Stimulated activated CD4-positive, alpha-beta T cell treated with anti-CD3 and anti-CD28 coated beads, Interleukin-4, amount 100 ng/mL, for 1 hour (primary cell): ENCODE measurements at places on chromosomes 5 and 9.

GRCh38 chr5:102889033-102889432 is 133.9 kb downstream of the PAM start:
- no peak for DNase-seq

DNA sequence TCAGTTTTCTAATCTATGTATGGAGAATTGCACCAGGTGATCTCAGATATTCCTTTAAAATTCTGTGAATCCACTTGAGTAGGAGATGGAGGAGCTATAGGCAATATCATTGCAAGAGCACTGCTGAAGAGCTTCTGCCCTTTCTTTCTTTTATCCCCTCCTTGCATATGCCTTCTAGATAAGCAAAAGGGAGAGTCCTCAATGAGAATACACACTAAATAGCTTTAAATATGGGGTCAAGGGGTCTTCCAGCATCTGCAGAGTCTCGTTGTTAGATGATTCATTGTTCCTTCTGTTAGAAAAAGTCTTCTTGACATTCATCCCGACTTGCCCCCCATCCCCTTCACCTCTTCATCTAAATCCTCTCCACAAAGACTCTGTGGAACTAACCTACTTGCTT is 156.1 kb downstream of the PIK3R1 start:
- no peak for DNase-seq

GRCh38 chr5:67094476-67095300 is 101.9 kb downstream of the CD180 start:
- DNase-seq = no peak

GRCh38 chr9:89600831-89601230 is 4.0 kb upstream of the GADD45G start:
- DNase-seq = no peak

GRCh38 chr9:70061776-70062175 is 18.1 kb downstream of the MAMDC2 start:
- no peak for DNase-seq

DNA sequence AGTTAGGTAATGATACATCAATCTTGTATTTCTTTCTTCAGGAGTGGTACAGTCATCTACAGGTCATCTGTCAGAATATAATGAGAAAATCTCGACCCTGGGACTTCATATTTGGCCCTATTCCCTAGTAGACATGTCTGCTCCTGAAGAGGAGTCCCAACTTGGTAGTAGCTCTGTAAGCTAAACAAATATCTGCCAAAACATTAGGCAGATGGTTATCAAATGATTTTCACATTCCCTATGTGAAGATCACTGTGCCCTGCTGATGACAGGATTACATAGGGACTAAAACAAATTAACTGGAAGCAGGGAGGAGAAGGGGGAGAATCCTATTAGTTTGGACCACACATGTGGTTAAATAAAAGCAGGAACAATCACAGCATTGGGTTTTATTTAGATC is 138.6 kb upstream of the NFIB start:
- DNase-seq = no peak

GRCh38 chr5:154708846-154709245 is 46.3 kb upstream of the LARP1 start:
- DNase-seq = no peak
